ENCODE measurements at places on chromosomes 5 and 9.
A peak's percentile ranks its signal among the peaks of the same experiment; 100 is the strongest.

GRCh38 chr5:120219988-120220387 is 244.1 kb upstream of the PRR16 start:
- no peaks in the 10 kb centered on the region for H3K4me1 ChIP-seq
- H3K36me3 ChIP-seq = no peaks in the 10 kb centered on the region
- no peak for DNase-seq
- H3K27ac ChIP-seq = no peak overlapping the region
- no peak overlapping the region for H3K4me3 ChIP-seq

- no peak overlapping the region for H3K4me3 ChIP-seq
- H3K27ac ChIP-seq = no peak overlapping the region
- DNase-seq = no peak
- H3K27me3 ChIP-seq = no peaks in the 10 kb centered on the region
- no peaks in the 10 kb centered on the region for H3K4me1 ChIP-seq
Measured at GRCh38 chr5:116709082-116709481, 134.5 kb upstream of the SEMA6A start.

- H3K36me3 ChIP-seq = no peaks in the 10 kb centered on the region
- no peak for DNase-seq
- H3K4me3 ChIP-seq = no peak overlapping the region
- no peaks in the 10 kb centered on the region for H3K4me1 ChIP-seq
- no peak overlapping the region for H3K27ac ChIP-seq
Measured at GRCh38 chr5:145668714-145669113, 166.4 kb downstream of the PRELID2 start.

DNA sequence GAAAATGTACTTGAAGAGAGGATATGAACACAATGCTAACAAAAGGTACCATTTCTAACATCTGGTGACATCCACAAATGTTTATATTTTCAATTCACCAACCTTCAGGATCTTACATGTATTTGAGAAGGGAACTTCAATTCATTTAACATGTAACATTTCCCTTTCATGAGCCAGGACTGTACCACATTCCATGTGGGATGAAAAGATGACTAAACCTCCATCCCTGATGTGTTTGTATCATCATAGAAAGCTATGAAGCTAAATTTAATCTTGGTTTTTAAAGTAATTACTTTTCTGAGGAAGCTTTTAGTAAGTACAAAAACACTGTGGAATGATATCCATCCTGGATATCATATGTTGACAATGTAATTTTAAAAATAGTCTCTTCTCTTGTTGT is 78.2 kb upstream of the GNA14 start:
- no peak for DNase-seq
- H3K4me1 ChIP-seq = peaks cover 2% of the 10 kb centered on the region
- H3K27me3 ChIP-seq = no peaks in the 10 kb centered on the region
- H3K27ac ChIP-seq = no peak overlapping the region
- peaks cover 48% of the 10 kb centered on the region for H3K36me3 ChIP-seq

DNA sequence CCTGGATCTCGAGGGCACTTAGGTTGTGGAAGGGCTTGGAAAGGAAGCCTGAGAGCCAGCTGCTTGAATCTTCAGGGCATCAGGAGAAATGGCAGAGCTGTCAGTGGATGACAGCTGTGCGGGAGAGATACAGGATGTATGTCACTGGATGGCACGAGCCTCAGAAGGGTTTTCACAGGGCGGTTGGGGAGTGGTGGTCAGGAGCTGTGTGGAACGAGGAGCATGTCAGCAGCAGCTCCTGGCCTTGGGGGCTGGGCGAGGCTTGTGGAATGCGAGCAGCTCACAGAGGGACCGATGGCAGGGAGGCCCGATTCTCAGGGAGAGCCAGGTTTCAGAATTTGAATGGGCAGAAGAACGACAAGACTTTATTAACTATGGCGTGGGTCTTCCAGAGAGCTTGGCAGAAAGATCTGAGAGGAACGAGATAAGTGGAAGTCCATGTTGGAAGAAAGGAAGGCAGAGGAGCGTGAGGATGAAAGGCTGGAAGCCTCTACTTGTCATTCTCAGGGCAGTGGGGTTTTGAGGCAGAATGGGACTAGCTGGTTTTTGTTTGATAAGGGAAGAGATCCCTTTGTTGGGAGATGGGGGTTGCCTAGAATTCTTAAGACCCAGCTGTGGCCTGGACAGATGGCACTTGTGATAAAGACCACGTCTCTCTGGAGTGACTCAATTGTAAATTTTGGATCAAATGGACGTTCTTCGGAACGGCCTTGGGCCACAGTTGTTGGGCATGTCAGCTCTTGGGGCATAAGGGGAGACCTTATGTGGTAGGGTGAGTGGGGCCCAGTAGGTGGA is 60.3 kb downstream of the SNX30 start:
- no peak for DNase-seq
- H3K27me3 ChIP-seq = no peaks in the 10 kb centered on the region
- H3K36me3 ChIP-seq = peaks cover 12% of the 10 kb centered on the region
- peak overlapping the region; percentile 58 for H3K27ac ChIP-seq
- no peak overlapping the region for H3K4me3 ChIP-seq

- H3K4me3 ChIP-seq = no peak overlapping the region
- DNase-seq = no peak
- H3K27me3 ChIP-seq = no peaks in the 10 kb centered on the region
- H3K4me1 ChIP-seq = no peaks in the 10 kb centered on the region
- no peak overlapping the region for H3K27ac ChIP-seq
Measured at GRCh38 chr5:9468060-9468388, 77.9 kb downstream of the SEMA5A start.

GRCh38 chr5:172414531-172415361 is 39.6 kb downstream of the SH3PXD2B start:
- peaks cover 84% of the 10 kb centered on the region for H3K4me1 ChIP-seq
- no peaks in the 10 kb centered on the region for H3K27me3 ChIP-seq
- H3K27ac ChIP-seq = peak overlapping the region; percentile 25
- no peak overlapping the region for H3K4me3 ChIP-seq

- peaks cover 7% of the 10 kb centered on the region for H3K4me1 ChIP-seq
- no peaks in the 10 kb centered on the region for H3K36me3 ChIP-seq
- peak overlapping the region; percentile 99 for H3K27ac ChIP-seq
- H3K4me3 ChIP-seq = peak overlapping the region; percentile 88
Measured at GRCh38 chr9:25677301-25678146, 720 bp downstream of the TUSC1 start.

DNA sequence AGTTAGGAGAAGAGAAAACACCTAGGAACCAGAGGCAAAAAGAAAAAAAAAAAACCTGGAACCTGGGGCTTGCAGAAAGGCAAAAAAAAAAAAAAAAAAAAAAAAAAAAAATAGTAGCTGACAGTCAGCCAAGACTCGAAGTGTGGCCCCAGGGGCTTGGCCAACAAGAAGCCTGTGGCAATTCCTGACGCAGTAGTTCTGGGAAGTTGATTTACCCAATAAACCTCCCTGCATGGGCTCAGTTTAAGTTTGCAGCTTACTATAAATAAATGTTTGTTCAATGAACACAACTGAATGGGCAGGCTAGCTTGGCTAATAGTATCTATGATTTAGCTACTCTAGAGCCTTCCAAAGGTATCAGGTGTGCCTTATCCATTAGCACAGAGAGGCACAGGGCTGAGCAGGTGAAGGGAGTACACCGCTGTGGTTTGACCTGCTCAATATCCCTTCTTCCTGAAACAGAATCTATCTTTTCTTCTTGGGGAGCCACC is 21.3 kb upstream of the GLRX start:
- H3K27me3 ChIP-seq = no peaks in the 10 kb centered on the region
- no peaks in the 10 kb centered on the region for H3K36me3 ChIP-seq
- H3K4me1 ChIP-seq = peaks cover 38% of the 10 kb centered on the region
- H3K27ac ChIP-seq = peak overlapping the region; percentile 61
- H3K4me3 ChIP-seq = no peak overlapping the region

DNA sequence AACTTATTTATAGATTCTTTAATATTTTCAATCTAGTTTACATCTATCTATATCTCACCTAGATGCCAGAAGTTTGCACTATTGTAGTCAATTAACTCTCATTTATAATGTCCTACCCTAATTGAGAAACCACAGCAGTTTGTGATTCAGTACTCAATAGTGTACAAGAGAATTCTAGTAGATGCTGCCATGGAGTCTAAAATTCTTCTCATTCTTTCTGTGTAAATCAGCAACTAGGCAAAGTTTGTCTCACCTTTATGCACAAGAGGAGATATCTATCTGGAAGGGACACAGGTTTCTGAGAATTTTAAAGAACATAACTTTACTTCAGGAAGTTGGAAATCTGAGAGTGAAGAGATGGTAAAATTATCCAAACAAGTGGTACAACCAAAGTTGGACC is 173.0 kb upstream of the FBXL7 start:
- no peaks in the 10 kb centered on the region for H3K4me1 ChIP-seq
- no peaks in the 10 kb centered on the region for H3K27me3 ChIP-seq
- H3K4me3 ChIP-seq = no peak overlapping the region
- no peaks in the 10 kb centered on the region for H3K36me3 ChIP-seq

GRCh38 chr9:130246126-130246525 is 19.4 kb upstream of the HMCN2 start:
- H3K4me3 ChIP-seq = no peak overlapping the region
- peaks cover 9% of the 10 kb centered on the region for H3K4me1 ChIP-seq
- H3K27ac ChIP-seq = no peak overlapping the region
- DNase-seq = no peak

DNA sequence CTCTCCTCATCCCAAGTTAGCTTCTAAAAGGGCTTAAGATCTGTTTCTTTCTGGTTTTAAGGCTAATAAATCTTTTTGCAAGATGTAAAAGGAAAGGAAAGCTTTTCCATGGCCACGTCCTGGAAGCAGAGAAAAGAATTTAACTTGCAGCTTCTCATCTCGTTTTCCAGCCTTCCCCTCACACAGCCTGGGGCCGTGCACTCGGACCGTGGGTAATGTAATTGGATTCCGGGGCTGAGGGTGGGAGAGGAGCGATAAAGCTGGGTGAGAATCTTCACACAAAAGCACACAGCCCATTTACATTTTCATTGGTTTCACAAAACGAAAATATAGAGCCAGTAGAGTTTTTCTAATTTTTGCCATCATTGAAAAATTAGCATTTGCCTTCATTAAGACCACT is 91.2 kb downstream of the IRX2 start:
- H3K36me3 ChIP-seq = no peaks in the 10 kb centered on the region
- DNase-seq = no peak
- H3K4me1 ChIP-seq = no peaks in the 10 kb centered on the region
- H3K4me3 ChIP-seq = no peak overlapping the region
- peaks cover 13% of the 10 kb centered on the region for H3K27me3 ChIP-seq

All from lower lobe of right lung (tissue), 2 donors.